Mucosa of gallbladder (tissue), 1 donor: ENCODE measurements at places on chromosomes 7 and 10. TPM values are rescaled to one million over a fixed set of nuclear protein-coding genes. Genes with fewer than 3 reads are reported as not detected.

The ZNF736 gene
- total RNA-seq = 32.4 TPM

The OPN1SW gene
- total RNA-seq = not detected

The GIMAP1 gene
- total RNA-seq = 5.1 TPM

The HPSE2 gene
- 12.4 TPM for total RNA-seq

The UPK3BL2 gene
- 20.3 TPM for total RNA-seq

The CYP2E1 gene
- 4.7 TPM for total RNA-seq

The TRIM50 gene
- total RNA-seq = 1.3 TPM

The SLC26A5 gene
- total RNA-seq = 0.23 TPM

The IFIT3 gene
- total RNA-seq = 11.1 TPM

The TEX47 gene
- not detected for total RNA-seq

The CBLL1 gene
- total RNA-seq = 23.5 TPM

The IDI2 gene
- not detected for total RNA-seq

The OR2A7 gene
- total RNA-seq = 4.8 TPM

The ELN gene
- 70.3 TPM for total RNA-seq

- no peak for DNase-seq
These were observed 25.8 kb downstream of the NHLRC2 start for GRCh38 chr10:113880236-113880635.

GRCh38 chr10:107585630-107586029, 421.1 kb upstream of the SORCS1 start:
- no peak for DNase-seq

- DNase-seq = no peak
These were observed 261.6 kb downstream of the WDR11 start for GRCh38 chr10:121112579-121113384.

GRCh38 chr7:158066085-158066484, 521.5 kb downstream of the PTPRN2 start:
- no peak for DNase-seq

DNA sequence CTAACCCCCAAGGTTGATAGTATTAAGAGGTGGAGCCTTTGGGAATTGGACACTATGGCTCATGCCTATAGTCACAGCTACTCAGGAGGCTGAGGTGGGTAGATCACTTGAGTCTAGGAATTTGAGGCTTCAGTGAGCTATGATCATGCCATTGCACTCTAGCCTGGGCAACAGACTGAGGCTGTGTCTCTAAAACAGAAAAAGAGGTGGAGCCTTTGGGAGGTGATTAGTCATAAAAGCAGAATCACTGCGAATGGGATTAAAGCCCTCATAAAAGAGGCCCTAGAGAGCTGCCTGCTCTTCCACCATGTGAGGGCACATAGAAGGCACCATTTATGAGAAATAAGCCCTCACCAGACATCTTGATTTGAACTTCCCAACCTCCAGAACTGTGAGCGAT, 81.9 kb downstream of the SKAP2 start:
- DNase-seq = no peak

GRCh38 chr7:99648843-99649242, 31.0 kb downstream of the CYP3A5 start:
- DNase-seq = no peak

- no peak for DNase-seq
These were observed 17.6 kb upstream of the IMPDH1 start for GRCh38 chr7:128427289-128427891.

GRCh38 chr7:36896956-36897590, 172.8 kb upstream of the AOAH start:
- no peak for DNase-seq

GRCh38 chr7:122887198-122887597, 938 bp upstream of the CADPS2 start:
- DNase-seq = peak; percentile 77

GRCh38 chr10:118662228-118663035, 67.0 kb upstream of the PRLHR start:
- DNase-seq = no peak

- no peak for DNase-seq
These were observed 8.7 kb upstream of the LIPM start for GRCh38 chr10:88793712-88794299.

- no peak for DNase-seq
These were observed 41.9 kb downstream of the TAS2R41 start for GRCh38 chr7:143519411-143520131.

DNA sequence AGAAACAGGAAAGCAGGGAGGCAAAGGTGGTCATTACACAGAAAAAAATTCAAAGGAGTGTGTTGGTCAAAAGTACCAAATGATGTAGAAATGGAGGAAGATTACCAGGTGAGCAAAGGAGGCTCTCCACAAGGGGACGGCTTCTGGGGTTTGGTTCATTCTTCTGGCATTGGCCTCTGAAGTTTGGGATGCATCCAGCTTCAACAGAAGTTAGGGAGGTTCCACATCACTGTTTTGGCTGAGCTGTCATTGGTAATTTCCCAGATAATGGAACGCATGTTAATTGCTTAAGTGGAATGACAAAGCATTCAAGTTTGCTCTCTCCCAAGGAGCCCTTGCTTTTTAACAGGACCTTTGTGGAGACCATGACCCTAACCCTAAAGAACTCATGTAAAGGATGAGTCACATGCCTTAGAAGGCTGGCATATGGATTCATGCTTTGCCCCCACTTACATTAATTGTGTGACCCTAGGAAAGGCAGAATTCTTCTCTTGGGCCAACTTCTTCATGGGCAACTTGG, 398.6 kb downstream of the GPAM start:
- DNase-seq = no peak

DNA sequence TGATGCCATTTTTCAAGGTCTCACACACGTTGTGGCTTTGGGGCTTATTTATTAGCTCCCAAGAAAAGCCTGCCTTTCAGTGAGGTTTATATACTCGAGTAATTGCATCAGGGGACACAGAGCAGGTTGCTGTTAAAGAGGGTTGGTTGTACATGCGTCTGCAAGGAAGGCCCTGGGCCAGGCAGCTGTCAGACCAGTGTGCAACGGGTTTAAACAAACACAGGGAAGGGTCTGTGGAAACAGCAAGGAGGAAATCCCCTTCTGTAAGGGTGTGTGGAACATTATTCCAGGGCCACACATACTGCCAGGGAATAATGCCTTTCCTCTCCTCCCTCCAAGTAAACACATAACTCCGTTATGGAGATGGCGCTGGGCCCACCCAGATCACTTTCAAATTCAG, 1.7 kb upstream of the CHST15 start:
- DNase-seq = no peak

- DNase-seq = no peak
These were observed 321.0 kb upstream of the TPK1 start for GRCh38 chr7:145156834-145157233.

DNA sequence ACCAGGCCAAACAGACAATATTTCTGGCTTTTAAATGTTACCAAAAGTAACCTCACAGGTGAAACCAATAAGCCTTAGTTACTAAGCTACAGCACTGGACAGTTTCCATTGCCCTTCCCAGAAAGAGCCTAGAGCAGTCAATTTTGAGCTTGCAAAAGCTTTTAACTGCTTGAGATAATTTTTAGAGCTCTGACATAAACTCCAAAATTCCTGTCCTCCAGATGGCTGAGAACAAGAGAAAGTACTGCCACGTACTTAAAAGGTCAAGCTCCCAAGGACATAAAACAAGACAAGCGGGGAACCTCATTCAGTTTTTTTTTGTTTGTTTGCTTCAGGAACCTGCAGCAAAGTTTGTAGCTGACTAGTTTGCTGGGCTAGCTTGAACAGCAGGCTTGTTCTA, 54.1 kb downstream of the BBS9 start:
- no peak for DNase-seq

- DNase-seq = no peak
These were observed 10.7 kb downstream of the ZDHHC16 start for GRCh38 chr10:97456686-97457065.

- no peak for DNase-seq
These were observed 3.2 kb downstream of the IMPDH1 start for GRCh38 chr7:128406314-128407232.

DNA sequence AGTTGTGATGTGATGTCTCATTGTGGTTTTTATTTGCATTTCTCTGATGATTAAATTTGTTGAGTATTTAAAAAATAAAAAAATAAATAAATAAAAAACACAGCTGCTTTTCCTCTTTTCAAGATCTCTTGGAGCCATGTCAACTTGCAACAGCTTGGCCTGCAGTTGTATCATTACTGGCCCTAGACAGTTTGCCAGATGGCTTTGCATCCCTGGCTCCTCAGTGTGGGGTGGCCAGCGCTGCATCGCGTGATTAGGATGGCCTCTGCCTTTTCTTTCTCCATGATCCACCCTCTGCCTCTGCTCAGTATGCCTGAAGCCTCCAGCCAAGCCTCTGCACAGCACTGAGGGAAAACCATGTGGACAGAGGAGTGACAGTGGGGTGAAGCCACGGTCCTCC, 96.8 kb downstream of the PPP1R3C start:
- peak; percentile 51 for DNase-seq

- no peak for DNase-seq
These were observed 7.6 kb upstream of the ASCC1 start for GRCh38 chr10:72223743-72224101.

GRCh38 chr7:120862987-120863590, 5.1 kb upstream of the TSPAN12 start:
- no peak for DNase-seq

- no peak for DNase-seq
These were observed 167.8 kb downstream of the HDAC9 start for GRCh38 chr7:18663321-18663720.

GRCh38 chr10:92822964-92823363, 25.4 kb upstream of the EXOC6 start:
- no peak for DNase-seq

DNA sequence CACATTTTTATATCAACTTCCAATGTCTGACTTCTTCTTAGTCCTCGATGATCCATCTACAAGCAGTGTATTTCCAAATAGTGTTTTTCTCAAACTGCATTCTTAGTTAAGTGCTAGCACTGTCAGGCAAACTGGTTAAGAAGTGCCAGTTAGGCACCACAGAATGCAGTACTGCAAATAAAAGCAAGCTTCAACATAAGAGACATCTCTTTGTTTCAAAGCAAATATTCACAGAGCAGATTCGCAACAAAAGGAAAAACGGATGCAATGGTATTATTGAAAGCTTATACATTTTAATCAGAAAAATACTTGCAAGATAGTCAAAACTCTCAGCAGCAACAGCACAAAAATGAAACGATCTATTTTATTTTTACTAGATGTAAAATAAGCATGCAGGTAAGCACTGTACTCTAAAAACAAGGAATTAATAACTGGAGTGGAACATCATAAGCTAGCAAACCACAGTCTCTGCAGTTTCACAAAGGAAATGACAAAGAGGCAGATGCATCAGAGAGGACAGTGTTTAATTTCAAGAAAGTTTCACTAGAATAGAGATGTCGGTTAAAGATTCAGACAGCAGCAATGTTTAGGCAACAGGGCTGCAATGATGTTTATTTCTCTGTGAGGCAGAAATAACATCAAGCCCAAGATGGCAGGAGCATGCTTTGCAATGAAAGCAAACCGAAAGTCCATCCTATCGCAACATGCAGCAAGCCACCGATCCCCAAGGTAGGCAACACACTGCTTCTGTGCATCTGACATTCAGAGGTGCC, 82.0 kb downstream of the FGFR2 start:
- DNase-seq = no peak

- no peak for DNase-seq
These were observed 196.7 kb downstream of the ANK3 start for GRCh38 chr10:60192946-60193345.

DNA sequence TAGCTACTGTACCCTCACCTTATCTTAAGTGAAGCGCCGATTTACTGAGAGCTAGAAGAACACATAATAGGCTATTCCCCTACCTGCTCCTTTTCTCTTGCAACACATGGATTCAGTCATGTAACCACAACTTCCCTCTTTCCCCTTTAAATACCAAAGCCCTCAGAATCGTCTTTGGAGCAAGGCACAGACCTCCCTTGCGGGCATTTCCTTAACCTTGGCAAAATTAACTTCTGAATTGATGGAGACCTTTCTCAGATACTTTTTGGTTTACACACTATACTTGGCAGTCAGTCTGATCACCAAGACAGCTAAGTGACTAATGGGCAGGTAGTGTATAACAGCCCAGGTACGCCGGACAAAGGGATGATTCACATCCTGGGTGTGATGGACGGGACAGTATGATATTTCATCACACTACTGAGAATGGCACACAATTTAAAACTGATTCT, 72.7 kb upstream of the SEC61G start:
- no peak for DNase-seq

- no peak for DNase-seq
These were observed 1088.5 kb upstream of the GHITM start for GRCh38 chr10:83050815-83051214.

DNA sequence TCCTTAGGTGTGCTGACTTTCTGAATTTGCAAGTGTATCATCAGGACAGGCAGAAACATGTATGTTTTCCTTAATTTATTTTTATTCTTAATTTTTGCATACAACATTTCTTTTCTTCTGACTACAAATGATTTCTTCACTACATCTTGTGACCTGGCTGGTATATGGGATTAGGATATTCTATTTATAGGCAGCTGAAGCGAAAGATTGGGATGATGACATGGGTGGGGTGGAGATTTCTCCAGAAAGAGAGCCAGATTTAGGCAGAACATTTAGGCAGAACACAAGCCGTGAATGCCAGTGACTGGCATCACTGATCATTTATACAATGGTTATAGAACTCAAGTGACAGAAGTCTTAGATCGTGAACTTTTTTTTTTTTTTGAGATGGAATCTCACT, 256.7 kb downstream of the KLF6 start:
- no peak for DNase-seq

- DNase-seq = no peak
These were observed 359.8 kb upstream of the KLF6 start for GRCh38 chr10:4144817-4145216.

DNA sequence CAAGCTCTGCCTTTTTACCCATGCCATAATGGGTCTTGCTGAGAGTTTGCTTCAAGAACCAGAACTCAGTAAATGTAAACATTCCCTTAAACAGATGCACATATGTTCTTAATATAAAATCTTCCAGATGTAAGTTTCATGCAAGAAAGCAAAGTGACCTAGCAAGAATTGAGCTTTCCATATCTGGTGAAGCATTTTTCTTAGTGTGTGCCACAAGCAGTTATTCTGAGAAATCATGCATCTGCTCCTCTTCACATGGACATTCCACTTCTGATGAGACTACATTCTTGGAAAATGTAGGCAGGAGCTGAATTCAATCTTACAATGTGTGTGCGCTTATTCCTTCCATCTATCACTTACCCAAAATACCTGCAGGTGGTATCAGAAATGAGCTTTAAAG, 227.8 kb upstream of the LRRTM3 start:
- DNase-seq = no peak

- DNase-seq = no peak
These were observed 603 bp downstream of the PAPOLB start for GRCh38 chr7:4861227-4861626.

- DNase-seq = no peak
These were observed 12.0 kb upstream of the ZNF800 start for GRCh38 chr7:127404286-127405072.

GRCh38 chr10:118026936-118027335, 19.8 kb downstream of the RAB11FIP2 start:
- DNase-seq = no peak

GRCh38 chr10:78689584-78689935, 379.2 kb upstream of the ZMIZ1 start:
- no peak for DNase-seq

- DNase-seq = peak; percentile 10
These were observed 88.8 kb upstream of the RET start for GRCh38 chr10:42988069-42988468.

GRCh38 chr7:5428478-5429252, 5.0 kb upstream of the TNRC18 start:
- DNase-seq = peak; percentile 71

GRCh38 chr10:133040198-133040597, 47.5 kb upstream of the ADGRA1 start:
- no peak for DNase-seq

GRCh38 chr7:47914717-47915615, 33.3 kb downstream of the PKD1L1 start:
- DNase-seq = no peak
